ENCODE measurements at places on chromosomes 12 and 14.

- no peak for DNase-seq
Observed at GRCh38 chr12:44709166-44709565, 166.9 kb downstream of the NELL2 start.

- no peak for DNase-seq
Observed at GRCh38 chr12:56989861-56990610, 16.3 kb downstream of the ZBTB39 start.

DNA sequence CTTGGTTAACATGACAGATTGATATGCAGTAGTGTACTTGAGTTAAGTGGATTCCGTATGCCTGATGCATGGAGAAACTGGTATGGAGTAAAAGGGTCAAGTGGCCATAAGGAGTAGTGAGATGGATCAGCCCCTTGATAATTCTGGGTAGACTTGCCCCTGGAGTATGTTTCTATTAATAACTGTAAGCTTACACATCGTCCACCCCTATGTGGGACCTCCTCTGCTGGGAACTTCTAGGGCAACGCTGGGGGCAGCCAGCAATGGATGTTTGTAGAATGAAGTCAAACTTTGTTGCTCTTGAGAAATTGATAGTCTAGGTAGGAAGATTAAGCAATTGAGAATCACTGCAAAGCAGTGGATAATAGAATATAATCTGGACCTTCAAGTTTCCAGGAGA is 3.5 kb downstream of the C12orf75 start:
- DNase-seq, result no peak

DNA sequence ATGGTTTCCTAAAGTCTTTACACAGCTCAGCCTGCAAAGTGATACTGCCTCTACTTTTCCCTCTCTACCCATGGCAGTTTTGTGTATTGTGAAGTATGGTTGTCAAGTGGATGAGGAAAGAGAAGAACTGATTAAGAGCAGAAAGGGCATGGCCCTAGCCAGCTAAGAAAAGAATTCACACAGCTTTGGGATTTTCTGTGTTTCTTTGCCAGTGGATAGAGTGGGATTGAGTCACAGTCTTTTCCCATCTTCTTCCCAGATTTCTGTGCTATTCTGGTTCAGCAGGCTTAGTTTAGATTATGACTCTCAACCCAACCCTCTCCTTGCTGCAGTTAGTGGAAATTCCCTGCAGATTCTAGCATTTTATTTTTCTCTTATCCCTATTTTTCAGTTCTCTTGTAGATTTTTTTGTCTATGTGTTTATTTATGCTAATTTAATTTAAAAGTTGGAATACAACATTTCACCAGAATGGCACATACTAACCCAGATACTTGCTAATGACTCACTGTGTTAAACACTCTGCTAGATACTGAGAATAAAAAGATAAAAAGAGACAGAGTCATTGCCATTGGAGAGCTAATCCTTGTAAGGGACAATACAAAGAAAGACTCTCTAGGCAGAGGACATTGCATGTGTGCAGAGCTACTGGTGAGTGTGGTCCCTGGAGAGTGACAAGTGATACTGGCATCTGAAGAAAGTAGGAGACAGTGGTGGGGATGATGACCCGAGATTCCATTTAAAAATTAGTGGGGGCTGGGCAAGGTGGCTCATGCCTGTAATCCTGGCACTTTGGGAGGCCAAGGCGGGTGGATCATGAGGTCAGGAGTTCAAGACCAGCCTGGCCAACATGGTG is 106.3 kb downstream of the ST8SIA1 start:
- peak; percentile 24 for DNase-seq

DNA sequence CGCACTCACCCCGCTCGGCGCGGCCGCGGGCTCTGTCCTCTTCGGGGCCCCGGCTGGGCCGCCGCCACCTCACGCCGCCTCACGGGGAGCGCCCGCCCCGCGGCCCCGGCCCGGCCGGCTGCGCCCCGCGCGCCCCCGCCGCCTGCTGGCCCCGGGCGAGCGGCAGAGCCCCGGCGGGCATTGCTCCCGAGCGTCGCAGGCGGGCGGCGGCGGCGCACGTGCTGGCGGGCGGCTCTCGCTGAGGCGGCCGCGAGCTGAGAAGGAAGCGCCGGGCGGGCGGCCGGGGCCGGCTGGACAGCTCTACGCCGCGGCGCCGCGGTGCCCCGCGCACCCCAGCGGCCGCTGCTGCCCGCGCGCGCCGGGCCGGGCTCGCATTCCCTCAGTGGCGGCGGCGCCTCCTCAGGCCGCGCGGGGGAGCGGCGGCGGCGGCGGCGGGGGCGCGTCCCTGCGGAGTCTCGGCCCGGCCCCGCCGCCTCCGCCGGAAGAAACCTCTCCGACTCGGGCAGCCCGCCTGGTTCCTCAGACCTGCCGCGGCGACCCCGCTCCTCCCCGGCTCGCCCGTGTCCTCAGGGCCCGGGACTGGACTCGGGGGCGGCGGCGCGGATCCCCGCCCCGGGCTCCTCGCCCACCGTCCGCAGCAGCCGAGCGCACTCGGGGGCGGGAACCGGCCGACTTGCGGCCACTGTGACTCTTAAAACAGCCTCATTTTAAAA is at the start of gene PITPNM2:
Gene PITPNM2 (minus strand): TSS at position 347 of the 713 bp plus-strand sequence. CDS start 116,500 bp downstream, outside the sequence.
- DNase-seq, result no peak

- no peak for DNase-seq
Observed at GRCh38 chr12:85657836-85658630, 178.2 kb downstream of the RASSF9 start.

DNA sequence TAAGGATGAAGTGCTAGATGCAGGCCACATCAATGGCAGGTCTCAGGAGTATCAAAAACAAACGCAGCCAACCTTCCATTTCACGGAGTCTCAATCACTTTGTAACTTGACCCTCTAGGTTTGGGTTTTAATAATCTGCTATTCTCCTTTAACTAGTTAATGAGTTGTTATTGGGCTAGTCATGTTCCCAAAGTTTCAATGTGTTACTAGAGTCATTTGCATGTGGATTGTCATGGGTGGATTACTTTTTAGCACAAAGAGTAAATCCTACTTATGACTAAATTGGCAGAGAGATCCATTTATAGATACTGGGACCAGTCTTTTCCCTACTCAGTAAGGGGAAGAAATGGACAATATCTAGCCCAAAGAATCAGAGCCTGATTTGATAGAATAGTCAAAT is 151.0 kb downstream of the BCAT1 start:
- no peak for DNase-seq
